ENCODE measurements at places on chromosomes 2 and 18.

DNA sequence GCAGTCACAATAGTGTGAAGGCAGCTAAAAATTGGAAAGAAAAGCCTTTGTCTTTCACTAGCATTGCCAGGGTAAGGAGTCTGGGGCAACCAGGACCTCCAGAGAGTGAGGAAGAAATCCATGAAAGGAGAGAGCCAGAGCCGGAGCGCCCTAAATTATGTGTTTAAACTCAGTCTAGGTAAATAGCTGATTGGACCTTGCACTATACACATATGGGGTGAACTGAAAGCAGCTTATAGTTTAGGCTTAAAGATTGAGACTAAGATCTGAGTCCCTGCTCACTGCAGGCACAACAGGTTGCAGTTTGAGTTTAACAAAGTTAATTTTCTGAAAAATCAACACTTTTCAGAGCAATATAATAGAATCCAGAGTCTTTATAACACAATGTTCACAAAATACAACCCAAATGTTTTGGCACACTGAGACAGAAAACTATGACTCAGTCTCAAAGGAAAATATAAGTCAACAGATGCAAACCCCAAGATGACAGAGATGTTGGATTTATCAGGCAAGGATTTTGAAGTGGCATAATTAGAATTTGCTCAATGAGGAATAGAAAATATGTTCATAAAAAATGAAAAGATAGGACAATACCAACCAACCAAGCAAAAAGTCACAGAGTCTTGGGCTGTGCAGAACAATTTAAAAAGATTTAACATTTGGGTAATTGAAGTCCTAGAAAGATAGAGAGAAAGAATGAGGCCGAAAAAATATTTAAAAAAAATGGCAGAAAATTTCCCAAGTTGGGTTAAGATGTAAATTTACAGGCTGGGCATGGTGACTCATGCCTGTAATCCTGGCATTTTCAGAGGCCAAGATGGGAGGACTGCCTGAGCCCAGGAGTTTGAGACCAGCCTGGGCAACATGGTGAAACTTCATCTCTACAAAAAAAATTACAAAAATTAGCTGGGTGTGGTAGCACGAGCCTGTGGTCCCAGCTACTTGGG, 39.6 kb downstream of the DOK1 start:
- no peak for DNase-seq

DNA sequence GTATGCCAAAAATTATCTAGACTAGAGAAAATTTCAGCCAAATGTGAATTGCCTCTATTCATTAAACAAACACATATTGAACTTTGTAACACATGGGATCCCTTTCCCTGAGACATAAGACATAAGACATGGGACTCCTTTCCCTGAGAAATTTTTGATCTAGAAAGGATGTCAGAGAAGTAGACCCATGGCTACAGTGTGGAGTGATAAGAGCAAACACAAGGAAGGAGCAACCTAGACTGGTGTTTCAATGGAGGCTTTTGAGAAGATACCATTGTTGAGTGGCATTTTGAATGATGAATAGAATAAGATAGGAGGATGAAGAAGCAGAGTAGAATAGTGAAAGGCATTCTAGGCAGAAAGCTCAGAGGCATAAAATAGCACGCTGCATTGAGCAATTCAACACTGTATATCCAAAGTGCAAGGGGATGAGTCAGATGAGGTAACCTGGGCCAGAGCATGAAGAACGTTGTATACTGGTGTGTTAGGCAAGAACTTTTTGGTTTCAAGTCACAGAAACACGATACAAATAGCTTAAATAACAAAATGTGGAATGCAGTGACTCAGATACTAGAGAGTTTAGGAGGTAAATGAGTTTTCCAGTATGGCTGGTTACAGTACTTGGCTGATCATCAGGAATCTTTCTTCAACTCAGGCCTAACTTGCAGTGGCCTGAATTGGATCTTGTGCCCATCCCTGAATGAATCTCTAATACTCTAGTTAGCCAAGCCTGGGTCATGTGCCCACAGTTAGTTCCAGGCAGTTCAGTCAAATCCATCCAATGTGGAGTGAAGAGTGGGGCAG, 129.8 kb upstream of the TANK start:
- no peak for DNase-seq

GRCh38 chr18:56217406-56217805, 421.0 kb downstream of the TXNL1 start:
- no peak for DNase-seq

GRCh38 chr2:85678377-85678776, 10.4 kb upstream of the SFTPB start:
- DNase-seq = no peak

- DNase-seq = no peak
Measured at GRCh38 chr2:151156431-151156830, 105.2 kb downstream of the RBM43 start.

DNA sequence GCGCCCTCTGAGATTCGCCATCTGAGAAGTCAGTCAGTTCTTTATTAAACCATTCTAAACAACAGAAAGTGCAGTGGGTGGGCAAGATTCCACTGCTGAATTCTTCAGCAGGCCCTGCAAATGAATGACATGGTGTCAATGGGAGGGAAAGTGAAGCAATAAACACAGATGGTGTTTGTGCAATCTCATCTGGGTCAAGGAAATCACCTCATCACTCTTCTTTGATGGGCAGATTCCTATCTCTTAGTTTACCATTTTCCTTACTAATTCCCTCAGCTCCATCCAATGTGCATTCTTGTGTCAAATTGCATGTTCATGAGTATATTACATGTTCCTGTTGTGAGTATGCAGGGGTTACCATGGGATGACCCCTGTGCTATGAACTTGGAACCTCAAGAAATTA, 100.7 kb upstream of the CYP1B1 start:
- no peak for DNase-seq

- DNase-seq = no peak
Measured at GRCh38 chr2:203730076-203730729, 23.8 kb downstream of the CD28 start.

DNA sequence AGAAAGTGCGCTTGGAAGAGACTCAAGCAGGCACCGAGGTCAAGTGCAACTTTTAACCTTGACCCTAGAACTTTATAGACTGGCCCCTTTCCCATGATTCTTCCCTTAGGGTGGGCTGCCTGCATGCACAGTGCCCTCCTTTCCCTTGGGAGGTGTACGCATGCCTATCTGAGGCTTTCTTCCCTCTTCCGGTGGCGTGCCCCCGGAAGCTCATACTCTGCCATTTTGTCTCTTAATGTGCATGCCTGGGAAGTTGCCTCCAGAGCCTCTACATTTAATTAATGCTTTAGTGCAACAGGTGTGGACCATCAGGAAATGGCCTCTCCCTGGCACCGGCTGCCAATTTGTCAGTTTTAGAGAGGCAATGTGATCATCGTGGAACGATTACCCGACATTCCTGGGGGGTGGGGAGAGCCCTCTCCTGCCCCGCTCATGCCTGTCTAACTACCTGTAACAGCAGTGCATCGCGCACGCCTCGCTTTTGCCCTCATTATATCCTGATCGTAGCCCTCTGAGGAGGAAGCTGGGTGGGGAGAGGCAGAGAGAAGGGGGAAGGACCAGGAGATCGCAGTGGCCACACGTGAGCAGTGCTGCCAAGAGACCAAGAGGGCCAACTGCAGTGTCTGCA, 194.8 kb downstream of the TFCP2L1 start:
- DNase-seq = no peak

- peak; percentile 41 for DNase-seq
Measured at GRCh38 chr2:73851274-73851673, 22.5 kb downstream of the STAMBP start.

DNA sequence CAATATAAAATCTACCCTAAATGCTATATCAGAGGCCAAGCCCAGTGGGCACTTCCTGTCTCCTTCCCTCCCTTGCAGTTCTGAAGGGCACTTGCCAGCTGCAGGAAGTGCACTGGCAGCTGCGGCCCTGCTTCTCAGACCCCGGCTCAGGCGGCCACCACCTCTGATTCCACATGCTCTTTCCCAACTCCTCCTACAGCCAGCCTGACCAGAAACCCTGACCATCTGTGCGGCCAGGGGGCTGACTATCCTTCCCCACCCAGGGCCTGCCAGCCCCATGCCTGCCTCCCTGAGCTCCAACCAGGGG, 88.6 kb downstream of the ZBTB7C start:
- DNase-seq = no peak

GRCh38 chr2:235934059-235934773, 234.0 kb downstream of the GBX2 start:
- DNase-seq = no peak

GRCh38 chr18:22318745-22319407, 98.8 kb downstream of the CTAGE1 start:
- no peak for DNase-seq

GRCh38 chr2:152755029-152755428, 36.6 kb downstream of the ARL6IP6 start:
- no peak for DNase-seq

GRCh38 chr2:8644605-8645175, 37.2 kb upstream of the ID2 start:
- no peak for DNase-seq

DNA sequence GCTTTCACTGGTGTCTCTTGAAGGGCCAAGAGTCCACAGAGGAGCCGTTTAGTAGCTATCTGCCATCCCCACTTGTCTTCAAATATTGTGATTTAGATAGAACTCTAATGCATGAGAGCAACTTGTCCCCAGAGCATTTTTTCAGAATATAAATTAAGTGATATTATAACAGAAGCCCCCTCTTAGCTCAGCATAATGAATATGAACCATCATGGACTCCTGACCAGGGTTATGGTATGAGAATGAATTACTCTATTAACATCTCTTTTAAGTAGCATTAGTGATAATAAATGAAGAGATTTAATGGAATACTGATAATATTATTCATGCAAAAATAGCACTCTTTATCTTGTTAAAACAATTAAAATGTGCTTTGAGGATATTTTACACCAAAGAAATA, 709.6 kb downstream of the GALR1 start:
- no peak for DNase-seq

DNA sequence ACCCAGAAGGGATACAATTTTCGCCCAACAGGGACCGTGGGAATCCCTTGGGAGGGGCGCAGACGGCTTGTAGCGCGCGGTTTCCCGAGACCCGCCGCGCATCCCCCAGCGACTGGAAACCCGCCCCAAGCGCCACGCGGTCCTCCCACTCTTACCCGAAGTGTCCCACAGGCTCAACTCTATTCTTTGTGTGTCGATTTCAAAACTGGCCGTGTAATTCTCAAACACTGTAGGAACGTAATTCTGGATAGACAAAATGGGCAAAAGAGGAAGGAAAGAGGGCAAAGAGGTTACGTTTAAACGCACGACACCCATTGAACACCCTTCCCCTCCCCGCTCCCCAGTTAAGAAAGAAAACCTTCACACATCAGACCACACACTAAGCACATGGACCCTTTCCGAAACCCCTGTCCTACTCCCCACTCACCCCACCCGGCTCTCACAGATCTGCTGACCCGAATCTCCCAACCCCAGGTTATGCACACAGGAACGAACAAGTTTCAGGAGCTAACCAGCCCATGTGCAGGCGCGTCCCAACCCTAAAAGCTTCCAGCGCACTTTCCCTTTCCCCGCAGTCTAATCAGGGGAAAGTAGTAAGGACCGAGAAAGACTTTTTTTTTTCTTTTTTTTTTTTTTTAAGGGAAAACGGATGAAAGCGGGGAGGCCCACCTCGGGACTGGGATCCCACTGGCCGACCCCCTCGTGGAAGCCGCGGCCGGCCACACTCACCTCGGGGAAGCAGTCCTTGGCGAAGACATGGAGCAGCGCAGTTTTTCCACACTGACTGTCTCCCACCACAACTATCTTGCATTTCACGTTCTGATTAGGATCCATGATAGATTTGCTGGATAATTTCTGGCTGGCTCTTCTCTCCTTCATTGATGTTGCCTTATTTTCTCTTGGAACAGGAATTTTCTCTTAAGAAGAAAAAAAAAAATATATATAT, 655 bp downstream of the RND3 start:
- DNase-seq = peak; percentile 77

GRCh38 chr2:19899985-19900930, 1.5 kb downstream of the TTC32 start:
- DNase-seq = no peak

DNA sequence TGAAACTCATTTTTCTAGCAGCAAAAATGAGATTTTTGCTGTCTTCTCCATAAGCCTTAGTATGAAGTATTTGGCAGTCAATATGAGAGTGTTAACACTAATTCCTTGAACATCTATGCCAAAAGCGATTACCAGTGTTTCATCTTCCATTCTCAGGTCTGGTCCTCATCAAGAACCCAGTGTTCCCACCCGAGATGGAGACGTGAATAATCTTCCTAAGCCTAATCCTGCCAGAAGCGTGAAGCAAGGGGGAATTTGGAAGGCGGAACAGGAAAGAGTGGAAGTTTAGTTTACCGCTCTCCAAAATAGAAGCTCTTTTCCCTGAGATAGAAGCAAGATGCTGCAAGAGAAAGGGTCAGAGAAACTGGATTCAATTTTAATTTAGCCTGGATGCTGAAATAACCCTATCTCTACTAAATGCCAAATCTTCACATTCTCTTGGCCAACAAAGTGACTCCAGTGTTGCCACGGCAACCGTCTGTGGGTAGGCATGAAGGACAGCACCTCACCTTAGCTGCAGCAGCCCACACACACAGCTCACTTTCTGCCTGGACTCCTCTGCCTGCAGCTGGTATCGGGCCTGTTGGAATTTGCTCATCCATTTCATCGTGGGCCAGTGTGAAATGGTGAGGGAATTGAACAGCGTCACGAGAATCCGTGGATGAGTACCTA, 711.1 kb downstream of the CBLN2 start:
- no peak for DNase-seq

DNA sequence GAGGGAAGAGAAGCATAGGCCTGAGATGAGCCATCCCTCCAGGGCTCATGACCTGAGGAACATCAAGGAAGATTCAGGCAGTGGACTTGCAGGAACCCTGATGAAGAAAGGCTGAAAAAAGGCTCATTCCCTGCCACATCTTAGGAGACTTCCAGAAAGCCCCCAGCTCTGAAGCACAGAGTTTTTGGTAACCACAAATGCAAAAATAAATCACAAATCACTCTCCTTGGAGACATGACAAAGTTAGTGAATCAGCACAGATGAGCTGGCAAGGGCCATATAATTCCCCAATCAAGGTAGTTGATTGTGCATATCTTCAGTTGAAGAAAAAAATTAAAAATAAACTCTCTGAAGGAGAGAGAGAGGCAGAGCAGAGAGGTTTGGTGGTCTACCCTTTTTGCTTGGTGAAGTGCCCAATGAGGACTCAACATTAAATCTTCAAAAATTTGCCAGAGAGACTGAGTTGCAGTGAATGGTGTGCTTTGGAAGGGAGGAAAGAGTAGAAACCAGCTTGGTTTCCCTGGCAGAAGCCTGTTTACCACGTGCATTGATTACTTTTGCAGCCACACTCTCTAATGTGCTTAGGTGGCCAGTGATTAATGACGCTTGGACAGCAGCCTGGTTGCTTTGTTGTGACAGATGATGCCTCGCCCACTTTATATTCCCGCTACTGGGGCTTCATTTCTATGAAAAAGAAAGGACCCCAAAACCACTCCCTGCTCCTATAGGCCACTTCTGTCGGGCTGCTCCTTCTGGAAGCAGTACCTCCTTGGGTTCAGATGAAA, 257.4 kb upstream of the SLC14A2 start:
- DNase-seq = no peak

- DNase-seq = no peak
Measured at GRCh38 chr18:63321291-63321690, 1.7 kb upstream of the BCL2 start.
